ENCODE measurements at places on chromosomes 16 and 17.
A peak's percentile ranks its signal among the peaks of the same experiment; 100 is the strongest.

GRCh38 chr16:19437280-19437679 lies 19.6 kb downstream of the TMC5 start:
- no peak for DNase-seq

DNA sequence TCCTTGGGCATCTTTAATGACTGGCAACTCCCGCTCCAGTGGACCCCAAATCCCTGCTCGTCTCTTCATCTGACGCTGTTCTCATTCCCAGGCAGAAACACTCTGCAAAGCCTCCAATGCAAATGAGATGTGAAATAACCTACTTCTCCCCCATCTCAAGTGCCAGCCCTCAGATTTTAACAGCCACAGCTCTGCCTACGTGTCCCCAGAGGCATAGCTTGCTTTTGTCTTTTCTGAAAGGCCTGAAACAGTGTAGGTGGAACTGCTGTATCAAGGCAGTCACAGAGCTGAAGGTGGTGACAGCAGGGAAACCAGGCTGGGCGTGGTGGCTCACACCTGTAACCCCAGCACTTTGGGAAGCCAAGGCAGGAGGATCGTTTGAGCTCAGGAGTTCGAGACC lies 14.7 kb downstream of the RPH3AL start:
- DNase-seq, result peak; percentile 71

DNA sequence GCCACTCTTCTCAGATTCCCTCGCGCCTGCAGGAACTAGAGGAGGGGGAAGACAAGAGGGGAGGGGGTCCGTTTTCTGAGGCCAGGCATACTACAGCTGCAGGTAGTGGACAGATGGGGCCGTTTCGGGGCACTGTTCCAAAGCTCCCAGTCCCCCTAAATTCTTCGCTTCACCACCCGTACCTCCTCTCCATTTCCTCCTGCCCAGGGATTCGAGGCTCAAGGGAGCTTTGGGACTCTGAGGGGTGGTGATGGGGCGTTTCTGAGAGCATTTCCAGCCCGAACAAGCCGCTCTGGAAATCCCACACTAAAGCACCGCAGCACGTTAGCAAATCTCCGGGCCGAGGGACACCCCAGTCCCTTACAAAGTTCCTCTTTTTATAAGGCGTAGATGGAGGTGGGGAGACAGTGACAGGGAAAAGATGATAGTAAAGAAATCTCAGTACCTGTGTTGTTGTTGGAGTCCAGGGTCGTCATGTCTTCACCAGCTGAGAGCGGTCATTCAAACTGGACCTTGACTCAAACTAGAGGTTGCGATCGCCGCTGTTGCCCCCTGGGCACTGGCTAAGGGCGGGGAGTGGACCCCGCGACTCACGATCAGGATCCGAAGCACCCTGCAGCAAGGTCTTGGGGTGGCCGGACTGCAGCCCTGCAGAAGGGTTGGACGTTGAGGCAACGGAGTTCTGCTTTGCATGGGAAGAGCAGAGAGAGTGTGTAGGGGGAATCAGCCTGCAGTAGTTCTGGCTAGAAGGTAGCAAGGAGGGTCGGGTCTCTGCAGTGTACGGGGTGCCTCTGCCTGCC lies 570 bp downstream of the NR1D1 start:
- DNase-seq, result no peak

- DNase-seq, result no peak
Observed at GRCh38 chr17:55062921-55063320, 94.4 kb downstream of the STXBP4 start.

GRCh38 chr17:31820691-31821435 lies 38.2 kb downstream of the COPRS start:
- DNase-seq, result no peak

DNA sequence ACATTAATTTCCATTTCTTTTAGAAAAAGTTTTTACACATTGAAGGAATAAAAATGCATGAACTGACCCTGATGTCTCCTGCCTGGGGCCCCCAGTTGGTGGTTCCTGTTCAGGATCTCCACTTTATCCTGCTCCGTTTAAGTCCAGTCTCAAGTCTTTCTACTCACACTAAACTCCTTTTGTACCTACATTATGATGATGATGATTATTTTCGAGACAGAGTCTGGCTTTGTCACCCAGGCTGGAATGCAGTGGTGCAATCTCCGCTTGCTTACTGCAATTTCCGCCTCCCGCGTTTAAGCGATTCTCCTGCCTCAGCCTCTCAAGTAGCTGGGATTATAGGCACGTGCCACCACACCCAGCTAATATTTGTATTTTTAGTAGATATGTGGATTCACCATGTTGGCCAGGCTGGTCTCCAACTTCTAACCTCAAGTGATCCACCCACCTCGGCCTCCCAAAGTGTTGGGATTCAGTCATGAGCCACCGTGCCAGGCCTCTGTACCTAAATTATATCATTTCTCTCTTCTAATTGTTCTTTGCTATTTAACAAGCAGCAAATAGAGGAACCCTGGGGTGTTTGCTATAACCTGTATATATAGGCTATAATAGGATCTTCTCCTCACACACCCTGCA lies 2.2 kb upstream of the FOXK2 start:
- no peak for DNase-seq

DNA sequence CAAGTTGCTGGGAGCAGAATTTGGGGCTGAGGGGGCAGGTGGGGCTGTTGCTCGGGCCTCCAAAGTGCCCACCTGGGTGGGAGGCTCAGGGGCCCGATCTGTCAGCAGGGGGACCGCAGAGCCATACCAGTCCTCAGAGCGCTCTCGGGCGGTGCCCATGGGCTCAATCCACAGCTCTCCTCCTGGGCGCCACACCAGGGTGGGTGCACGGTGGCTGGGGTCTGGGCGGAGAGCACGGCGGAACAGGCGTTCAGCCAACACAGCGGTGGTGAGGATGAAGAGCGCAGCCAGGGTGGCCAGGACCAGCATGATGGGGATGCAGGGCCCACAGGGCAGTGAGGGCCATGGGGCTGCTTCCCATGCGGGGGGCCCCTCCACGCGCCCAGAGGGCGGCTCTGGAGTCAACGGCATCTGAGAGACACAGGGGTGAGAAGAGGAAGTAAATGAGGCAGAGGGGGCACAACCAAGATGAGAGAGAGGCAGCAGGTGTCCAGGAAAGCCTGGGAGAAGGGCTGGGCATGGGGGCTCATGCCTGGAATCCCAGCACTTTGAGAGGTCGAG lies 1.2 kb downstream of the C16orf54 start:
- DNase-seq, result no peak

DNA sequence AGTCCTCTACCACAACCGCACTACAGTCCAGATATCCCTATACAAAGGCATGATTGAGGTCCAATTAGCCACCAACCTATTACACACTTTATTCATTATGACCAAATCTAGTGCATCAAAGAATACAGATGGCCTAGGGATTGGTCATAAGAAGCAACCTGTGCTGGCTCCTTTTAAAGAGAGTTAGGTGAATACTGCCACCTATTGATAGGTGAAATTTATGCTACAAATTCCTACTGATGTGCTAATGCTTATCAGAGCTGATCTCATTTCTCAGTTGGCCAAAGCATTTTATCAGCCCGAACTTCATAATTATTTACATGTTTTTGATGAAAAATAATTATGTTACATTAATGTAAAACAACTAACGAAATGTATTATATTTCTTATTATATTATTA lies 166.3 kb downstream of the ANKFN1 start:
- DNase-seq, result peak; percentile 31
